ENCODE measurements at places on chromosomes 5 and 9. TPM values are rescaled to one million over a fixed set of nuclear protein-coding genes. Genes with fewer than 3 reads are reported as not detected.

DNA sequence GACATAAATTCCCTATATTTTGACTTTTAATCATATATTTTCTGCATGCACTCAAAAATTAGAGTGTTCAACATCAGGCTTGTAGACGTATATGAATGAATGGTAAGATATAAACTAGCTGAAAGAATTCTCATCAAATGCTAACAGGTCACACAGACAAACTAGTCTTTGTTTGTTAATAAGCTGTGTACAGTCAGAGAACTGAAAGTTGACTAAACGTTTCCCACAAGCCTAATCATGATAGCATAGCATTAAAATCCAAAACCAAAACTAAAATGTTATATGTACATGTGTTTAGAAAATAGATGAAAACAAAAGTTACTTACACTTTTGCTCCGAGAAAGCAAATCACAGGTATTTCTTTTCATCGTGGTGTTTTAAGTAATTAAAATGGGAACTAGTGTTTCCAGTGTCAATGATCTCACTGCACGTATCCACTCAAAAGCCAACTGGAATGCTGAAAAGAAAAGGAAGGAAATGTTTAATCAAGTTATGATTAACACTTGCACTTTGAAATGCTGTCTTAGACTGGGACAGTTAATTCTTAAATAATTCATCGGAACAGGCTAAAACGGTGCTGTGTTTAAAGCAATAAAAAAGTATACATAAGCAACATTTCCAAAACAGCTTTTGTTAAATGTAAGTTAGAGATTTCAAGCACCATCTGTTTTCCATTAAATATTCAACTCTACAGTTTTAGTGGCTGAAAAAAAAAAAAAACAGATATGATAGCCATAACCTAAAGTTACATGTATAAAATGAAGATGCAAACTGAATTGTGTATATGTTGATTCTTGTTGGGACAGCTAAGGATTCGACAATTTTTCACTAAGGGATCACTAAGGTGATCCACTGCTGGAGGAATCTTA is 291.9 kb upstream of the PDE4D start:
- DNase-seq = no peak

- DNase-seq = no peak
These were observed 99.4 kb downstream of the C5orf15 start for GRCh38 chr5:133868946-133869518.

- DNase-seq = no peak
These were observed 138.1 kb upstream of the DMRT1 start for GRCh38 chr9:703392-703791.

DNA sequence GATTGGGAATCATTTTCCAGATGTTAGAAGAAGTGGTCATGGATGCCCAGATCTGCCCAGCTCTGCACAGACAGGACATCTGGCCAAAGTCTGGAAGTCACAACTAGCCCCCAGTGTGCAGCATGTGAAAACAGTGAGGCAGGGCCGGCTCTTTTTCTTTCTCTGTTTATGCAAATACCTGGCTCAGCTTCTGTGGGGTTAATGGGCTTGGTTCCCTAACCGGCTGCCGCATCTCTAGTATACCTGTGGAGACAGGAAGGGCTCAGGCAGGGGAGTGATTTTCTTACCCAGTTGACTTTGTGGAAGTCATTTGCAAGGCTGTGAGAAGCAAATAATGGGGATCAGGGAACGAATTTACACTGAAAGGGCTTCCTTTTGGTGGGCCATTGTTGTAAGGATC is 254.8 kb upstream of the PANK3 start:
- DNase-seq = no peak

- DNase-seq = no peak
These were observed 343.4 kb upstream of the PAPPA start for GRCh38 chr9:115810166-115810565.

DNA sequence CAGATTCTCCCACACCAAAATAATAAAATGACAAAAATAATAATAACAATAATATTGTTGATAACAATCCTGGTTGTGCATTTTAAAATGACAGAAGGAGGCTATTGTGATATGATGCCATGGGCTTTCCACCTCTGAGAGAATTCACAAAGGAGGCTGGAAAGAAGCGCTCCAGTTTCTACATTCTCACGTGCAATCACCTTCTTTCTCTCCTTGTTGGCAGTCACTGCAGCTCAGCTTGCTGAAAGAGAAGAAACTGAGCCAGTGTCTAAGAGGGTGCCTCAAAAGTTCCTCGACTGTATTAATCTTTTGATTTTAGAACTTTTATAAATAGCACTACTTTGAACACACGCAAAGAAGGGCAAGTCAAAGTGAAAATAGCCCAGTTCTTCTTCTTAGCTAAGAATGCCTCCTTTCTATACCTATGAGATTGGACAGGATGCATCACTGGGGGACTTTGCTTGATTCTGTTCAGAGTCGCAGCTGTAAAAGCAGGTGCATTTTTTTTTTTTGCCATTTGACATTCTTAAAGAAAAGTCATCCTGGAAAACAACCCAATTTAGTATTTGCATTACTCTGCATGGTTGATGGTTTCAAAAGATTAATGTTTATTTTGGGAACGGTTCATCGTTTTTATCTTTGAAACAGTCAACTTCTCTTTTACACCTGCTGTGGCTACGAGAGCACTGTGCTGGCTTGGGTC is 12.4 kb upstream of the SUB1 start:
- no peak for DNase-seq

- no peak for DNase-seq
These were observed 169.7 kb downstream of the C9orf50 start for GRCh38 chr9:129451089-129451656.

GRCh38 chr5:93587597-93588351 is 4.8 kb downstream of the NR2F1 start:
- DNase-seq = no peak

GRCh38 chr9:99235926-99236634 is 14.0 kb downstream of the SEC61B start:
- no peak for DNase-seq

- DNase-seq = peak; percentile 22
These were observed 275.9 kb downstream of the ACTL7B start for GRCh38 chr9:108579757-108580439.

DNA sequence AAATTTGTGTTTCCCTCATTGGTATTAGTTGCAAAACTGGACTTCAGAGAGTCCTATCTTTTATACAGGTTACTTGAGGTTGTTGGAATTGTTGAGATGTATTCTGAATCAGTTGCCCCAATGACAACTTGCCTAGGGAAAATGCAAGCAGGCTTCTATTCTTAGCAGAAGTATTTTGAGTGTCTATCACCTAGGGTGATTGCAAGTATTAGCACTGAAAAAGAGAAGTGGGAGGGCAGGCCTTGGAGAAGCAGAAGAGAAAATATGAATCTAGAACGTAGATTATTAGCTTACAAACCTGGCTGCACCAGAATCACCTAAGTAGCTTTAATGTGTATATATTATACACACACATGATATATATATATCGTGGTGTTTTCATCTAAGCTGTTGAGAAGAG is 43.2 kb downstream of the ADAMTS12 start:
- no peak for DNase-seq

GRCh38 chr9:72728031-72728770 is 206.8 kb downstream of the TMC1 start:
- DNase-seq = no peak

DNA sequence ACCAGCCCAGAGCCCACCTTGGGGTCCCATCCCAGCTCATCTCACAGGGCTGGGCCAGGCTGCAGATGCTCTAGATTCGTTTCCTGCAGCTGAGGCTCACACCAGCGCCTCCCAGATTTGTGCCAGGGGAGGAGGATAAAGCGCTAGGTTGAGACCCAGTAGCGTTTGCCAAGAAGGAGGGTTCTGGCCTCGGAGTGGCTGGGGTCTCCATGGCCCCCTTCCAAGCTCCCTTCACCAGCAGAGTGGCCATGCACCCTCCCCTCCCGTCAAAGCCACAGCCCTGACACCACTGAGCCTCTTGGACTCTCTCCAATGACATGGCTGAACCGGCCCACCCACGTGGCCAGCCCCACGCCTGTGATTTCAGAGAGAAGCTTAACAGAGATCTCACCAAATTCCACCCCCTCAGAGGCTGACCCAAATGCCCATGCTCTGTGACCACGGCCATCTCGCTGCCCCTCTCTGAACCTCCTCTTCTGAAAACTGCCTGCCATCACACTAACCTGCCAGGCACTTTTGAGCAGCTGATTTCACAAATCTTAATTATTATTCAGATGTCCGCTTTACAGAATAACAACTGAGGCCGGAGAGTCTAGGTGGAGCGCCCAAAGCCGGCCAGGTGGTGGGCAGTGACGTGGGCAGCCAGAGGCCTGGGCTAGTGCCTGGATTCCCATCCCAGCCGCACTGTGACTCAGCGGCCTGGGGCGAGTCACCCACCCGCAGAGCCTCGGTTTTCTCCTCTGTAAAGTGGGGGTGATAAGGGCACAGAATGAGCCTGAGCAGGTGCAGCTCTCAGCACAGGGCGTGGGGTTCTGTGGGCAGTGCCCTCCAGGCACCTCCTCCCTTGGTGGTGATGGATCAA is 155.7 kb downstream of the C9orf50 start:
- DNase-seq = no peak

DNA sequence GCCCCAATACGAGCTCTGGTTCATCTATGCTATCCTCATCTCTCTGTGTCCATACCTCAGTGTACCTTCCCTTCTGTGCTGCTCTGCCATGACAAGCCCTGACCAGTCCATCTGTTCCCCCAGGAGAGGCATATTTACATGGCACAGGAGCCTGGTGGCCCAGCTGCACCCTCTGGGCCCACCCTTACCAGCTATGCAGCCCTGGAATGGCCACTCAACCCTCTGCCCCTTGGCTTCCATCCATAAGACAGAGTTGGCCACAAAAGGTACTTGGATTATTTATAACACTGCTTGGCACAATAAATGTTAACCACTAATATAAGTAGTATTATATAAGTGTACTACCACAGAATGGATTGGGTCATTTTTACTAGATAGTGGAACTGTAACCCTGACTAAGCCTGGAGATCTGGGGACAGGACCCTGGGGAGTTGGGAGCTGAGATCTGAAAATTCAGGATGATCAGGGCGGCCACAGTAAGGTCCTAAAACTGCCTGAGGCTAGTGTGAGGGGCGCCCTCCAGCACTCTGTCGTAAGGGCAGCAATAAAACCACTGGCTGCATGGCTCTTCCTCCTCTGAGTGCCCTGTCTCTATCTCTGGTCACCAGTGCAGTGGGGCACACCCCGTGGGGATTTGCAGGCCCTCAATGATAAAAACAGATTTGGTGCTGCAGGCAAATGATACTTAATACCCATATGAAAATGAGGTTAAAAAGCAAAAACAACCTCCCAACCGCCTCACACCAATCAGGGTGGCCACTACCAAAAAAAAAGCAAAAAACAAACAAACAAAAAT is 65.8 kb downstream of the SEMA4D start:
- no peak for DNase-seq

- no peak for DNase-seq
These were observed 14.5 kb upstream of the SRP19 start for GRCh38 chr5:112846556-112846955.

GRCh38 chr5:96026406-96027041 is 64.9 kb upstream of the ELL2 start:
- DNase-seq = no peak

GRCh38 chr9:128168731-128169308 is 8.8 kb downstream of the BBLN start:
- no peak for DNase-seq

- DNase-seq = no peak
These were observed 15.7 kb upstream of the OR13C8 start for GRCh38 chr9:104553261-104553660.

DNA sequence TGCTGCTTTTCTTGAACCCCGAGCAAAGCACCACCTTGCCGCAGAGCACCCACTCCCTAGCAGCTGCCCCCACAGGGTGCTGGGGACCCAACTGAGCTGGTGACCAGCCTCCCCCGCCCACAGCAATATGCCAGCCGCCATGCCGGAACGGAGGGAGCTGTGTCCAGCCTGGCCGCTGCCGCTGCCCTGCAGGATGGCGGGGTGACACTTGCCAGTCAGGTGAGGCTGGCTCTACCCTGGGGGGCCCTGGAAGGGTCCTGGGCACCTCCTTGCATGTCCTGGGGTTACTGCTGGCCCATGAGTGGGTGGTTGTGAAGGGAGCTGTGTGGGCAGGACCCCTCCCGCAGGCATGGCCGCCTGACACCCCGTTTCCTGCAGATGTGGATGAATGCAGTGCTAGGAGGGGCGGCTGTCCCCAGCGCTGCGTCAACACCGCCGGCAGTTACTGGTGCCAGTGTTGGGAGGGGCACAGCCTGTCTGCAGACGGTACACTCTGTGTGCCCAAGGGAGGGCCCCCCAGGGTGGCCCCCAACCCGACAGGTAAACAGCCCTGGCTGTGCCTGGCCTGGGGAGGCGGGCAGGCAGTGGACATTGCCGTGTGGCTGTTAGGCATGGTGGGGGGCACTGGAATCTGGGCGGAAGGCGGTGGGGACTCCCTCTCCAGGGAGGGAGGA is 7.2 kb downstream of the EGFL7 start:
- DNase-seq = peak; percentile 79

- DNase-seq = peak; percentile 95
These were observed at the start of gene F2RL1 for GRCh38 chr5:76818844-76819831. TSS of gene F2RL1 (plus strand) at chr5:76819030. CDS start at chr5:76819183, 153 bp downstream.

- DNase-seq = no peak
These were observed 234.9 kb downstream of the SH3GL2 start for GRCh38 chr9:17813798-17814197.

DNA sequence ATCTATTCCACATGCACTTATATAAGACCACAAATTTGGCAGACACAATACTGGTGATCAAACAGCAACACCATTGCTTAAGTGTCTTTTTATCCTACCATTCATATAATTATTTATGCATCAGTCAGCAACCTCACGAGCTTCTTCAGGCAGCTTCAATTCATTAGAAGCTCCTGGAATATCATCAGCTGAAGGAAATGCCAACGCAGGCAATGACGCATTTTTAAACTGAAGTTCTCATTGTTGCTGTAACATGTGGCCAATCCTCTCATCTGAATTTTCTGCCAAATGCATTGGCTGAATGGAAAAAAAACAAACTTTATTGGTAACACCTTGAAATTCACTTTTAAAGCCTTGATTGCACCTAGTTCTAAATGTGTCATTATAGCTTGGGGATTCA is 376.4 kb upstream of the RGMB start:
- no peak for DNase-seq

Gene C6
- 0.89 TPM for total RNA-seq

Gene SLC45A2
- total RNA-seq = not detected

Gene ACOT12
- not detected for total RNA-seq

Gene CARD9
- total RNA-seq = 30.4 TPM

Gene C9orf152
- 18.7 TPM for total RNA-seq

Gene THBS4
- not detected for total RNA-seq

Gene CDH10
- 0.26 TPM for total RNA-seq

Gene SLC46A2
- total RNA-seq = 18.9 TPM

Gene KCNMB1
- total RNA-seq = 1.1 TPM

Gene GLDC
- 0.60 TPM for total RNA-seq

Gene SOWAHA
- 0.46 TPM for total RNA-seq

Gene CA9
- not detected for total RNA-seq

Gene ARSK
- total RNA-seq = 3.8 TPM
